ENCODE measurements at places on chromosomes 1 and 21.

GRCh38 chr1:38941093-38941492, 537 bp downstream of the RHBDL2 start:
- DNase-seq, result no peak

GRCh38 chr1:53317646-53318539, 10.0 kb downstream of the LRP8 start:
- no peak for DNase-seq

- DNase-seq, result peak; percentile 51
Observed at GRCh38 chr21:35796844-35797243, 263.5 kb downstream of the SETD4 start.

- peak; percentile 89 for DNase-seq
Observed at GRCh38 chr1:81800695-81801650, at the start of gene ADGRL2. TSS of gene ADGRL2 (plus strand) at chr1:81800934. CDS start at chr1:81836985, 36,051 bp downstream.

DNA sequence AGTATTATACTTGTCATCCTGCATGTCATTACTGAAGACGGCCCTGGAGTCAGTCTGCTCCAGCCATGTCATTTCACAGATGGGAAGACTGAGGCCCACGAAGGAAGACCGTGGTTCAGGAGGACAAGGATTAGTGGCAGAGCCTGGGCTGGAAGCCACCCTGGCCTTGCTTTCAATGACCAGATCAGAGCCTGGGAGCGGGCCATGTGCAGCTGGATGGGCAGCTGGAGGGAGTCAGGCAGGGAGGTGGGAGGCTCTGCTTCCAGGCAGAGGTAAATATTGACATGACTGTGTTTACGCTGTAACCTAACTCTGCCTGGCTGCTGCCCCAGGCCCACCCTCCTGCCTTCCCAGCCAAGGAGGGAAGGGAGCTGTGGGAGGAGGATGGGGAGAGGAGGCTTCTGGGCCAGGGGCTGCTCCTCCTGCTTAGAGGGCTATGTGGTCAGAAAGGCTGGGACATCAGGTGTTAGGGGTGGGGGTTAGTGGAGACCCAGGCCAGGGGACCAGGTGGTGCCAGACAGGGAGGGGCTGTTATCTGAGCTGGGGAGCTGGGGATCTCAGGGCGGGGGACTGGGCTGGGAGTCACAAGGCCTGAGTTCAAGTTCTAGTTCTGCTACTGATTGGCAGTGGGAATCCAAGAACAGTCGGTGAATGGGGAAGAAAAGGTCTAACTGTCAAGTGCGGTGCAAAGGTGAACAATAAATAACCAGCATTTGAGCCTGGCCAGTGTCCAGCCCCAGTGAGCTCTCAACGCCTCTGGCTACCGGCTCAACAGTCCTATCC, 48.5 kb upstream of the ECE1 start:
- peak; percentile 73 for DNase-seq

- no peak for DNase-seq
Observed at GRCh38 chr1:102234753-102235359, 238.1 kb upstream of the OLFM3 start.

DNA sequence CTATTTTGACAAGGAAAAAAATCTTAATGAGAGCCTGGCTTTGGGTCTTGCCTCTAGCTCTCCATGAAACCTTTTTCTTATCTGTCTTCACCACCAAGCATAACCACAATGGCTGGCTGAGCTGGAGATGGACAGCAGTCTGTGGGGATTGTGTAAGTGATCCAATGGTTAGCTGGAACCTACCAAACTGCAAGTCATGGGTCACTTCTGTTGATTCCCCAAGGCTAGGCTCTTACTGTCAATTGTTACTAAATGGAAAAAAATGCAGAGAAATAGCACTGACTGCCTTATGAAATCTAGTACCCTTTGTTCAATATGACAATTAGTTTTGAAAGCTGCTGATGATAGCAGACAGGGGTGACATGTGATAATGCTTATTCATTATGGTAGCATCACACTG, 359.0 kb downstream of the ST6GALNAC3 start:
- DNase-seq, result no peak

DNA sequence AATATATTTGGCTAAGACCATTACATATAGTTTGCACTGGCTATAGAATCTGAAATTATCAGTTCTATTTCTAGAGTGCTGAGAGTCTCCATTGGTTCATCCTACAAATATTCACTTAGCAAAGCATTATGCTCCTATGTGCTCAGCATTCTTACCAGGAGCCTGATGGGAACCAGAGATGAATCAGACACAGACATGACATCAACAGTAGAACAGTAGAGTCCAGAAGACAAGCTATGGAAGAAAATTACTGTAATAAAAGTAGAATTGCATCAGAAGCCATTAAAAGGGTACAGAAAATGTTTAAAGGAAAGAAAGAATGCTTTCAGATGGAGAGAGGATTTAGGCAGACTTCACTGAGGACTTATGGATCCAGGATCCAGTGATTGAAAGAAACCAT, 271.7 kb upstream of the SNX7 start:
- DNase-seq, result no peak

DNA sequence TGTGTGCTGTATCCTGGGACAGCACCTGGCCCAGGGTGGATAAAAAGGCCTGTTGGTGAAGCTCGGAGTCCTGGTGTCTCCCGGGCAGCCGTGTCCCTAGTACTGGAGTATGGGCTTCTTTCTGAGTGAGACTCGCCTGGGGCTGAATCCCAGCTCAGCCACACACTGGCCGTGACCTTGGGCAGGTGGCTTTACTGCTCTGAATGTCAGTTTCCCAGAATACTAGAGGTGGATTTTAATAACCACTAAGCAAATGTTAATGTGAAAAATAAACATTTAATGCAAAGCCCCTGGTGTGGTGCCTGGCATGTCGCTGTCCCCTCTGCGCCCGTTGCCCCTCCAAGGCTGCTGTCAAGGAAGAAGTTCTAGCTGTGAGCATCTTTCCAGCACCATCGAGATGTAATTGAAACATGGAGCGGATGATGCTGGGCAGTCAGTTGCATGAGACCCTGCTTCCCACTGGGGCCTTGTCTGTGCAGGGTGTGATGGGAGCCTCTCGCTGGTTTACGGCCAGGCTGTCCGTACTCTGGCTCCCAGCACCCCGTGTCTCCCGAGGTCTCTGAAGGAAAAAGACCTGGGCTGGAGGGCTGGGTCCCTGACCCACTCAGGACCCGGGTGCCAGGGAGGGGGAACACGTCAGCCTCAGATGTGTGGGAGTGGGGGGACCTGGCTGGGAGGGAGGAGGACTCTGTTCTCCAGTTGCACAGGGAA, 527.8 kb downstream of the MATN1 start:
- peak; percentile 45 for DNase-seq

DNA sequence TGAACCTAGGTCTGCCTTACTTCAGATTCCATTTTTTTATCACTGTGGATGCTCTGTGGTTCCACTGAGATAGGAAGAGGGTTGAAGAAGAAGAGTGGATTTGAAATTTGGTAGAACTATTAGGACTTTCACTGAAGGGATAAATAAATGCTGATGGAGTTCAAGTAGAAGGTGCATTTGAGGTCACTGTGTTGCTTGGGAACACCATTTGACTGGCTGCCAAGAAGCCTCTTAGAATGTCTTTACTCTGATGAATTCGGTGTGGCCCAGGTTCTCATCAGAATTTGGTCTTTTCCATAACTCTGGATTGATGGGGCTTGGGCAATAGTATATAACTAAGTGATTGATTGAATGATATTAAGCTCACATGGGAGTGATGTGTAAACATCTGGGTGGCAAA, 11.9 kb downstream of the XPR1 start:
- no peak for DNase-seq

DNA sequence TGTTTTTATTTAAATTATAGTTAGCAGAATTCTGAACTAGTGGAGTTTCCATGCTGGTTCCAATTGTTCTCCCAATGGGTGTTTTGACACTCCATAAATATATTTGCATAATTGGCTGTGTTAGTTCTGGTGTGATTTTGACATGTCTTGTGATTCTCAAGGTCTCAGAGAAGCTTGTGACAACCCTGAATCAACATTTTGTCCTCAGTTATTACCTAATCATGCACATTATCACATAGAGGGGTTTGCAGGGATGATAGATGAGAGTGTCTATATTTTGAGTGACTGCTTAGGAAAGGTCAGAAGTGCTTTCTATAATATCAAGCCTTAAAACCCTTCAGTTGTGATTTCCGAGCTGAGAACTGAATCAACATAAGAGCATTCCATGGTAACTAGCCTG, 11.5 kb upstream of the KCNK2 start:
- DNase-seq, result no peak

DNA sequence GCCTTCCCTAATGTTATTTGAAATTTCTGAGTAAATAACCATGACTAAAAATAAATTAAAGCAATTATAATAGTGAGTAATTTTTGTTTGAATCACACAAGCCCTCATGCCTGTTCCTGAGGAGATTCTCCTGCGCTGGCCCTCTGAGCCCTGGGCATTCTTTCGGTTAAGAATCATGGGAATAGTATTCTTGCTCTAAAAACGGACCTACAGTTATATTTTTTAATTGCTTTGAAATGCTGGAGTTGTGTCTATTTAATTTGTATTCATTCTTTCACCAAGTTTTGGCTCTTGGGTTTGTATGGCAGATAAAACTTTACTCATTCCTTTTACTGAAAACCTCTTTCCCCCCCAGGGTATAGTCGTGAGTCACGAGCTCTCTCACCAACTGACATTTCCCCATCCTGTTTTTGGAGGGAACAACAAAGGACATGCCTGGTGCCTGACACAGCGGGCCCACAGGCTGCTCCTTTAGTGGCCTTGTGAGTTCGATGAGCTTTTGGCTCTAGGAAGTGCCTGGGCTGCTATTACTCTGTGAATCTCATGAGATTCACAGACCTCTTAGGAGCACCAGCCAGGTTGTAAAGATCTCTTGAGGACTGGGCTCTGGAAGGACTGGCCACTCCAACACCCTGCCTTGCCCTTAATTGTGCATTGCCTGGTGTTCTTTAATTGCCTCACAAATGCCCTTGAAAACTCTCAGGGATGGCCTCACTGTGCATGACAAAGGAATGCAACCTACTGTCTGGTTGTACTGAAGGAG, 58.6 kb downstream of the DDR2 start:
- DNase-seq, result peak; percentile 10

DNA sequence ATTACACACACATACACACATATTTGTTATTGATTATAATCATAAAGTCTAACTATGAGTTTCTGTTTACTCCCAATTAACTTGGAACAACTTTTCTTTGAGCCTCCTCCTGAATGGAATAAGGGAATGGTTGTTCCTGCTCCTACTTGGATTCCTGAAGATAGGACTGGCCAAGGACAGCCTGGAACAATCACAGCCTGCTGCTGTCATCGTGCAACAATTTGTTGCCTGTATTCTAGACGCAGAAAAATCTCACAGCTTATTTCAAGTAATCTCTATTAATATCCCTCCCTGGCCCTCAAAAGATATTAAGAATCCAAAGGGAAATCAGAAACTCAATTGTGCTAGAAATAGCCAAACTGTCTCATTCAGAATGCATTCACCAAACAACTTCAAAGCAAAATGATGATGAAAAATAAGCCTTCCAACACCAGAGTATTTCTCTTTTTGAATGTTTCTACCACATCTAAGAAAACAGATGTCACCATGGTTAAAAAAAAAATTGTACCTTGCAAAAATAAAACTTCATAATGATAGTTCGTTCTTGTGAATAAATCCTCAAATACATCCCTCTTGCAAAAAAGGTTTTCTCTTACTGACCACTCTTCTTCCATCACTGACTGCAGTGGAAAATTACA, 30.9 kb downstream of the RCAN1 start:
- no peak for DNase-seq

DNA sequence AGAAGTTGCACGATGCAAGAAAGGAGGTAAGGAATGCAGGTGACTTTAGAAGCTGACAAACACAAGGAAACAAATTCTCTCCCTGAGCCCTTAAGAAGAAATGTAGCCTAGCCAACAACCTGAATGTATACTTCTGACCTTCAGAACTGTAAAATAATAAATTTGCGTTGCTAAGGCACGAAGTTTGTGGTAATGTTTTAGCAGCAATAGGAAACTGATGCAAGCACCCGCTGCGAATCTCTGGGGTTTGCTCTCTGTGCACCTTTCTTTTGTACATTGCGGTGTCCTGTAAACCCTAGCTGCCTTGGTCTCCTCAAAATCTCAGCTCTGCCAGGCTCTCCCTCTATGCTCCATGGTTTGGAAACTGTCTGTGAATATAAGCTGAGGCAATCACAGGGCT, 15.1 kb downstream of the CD53 start:
- no peak for DNase-seq

DNA sequence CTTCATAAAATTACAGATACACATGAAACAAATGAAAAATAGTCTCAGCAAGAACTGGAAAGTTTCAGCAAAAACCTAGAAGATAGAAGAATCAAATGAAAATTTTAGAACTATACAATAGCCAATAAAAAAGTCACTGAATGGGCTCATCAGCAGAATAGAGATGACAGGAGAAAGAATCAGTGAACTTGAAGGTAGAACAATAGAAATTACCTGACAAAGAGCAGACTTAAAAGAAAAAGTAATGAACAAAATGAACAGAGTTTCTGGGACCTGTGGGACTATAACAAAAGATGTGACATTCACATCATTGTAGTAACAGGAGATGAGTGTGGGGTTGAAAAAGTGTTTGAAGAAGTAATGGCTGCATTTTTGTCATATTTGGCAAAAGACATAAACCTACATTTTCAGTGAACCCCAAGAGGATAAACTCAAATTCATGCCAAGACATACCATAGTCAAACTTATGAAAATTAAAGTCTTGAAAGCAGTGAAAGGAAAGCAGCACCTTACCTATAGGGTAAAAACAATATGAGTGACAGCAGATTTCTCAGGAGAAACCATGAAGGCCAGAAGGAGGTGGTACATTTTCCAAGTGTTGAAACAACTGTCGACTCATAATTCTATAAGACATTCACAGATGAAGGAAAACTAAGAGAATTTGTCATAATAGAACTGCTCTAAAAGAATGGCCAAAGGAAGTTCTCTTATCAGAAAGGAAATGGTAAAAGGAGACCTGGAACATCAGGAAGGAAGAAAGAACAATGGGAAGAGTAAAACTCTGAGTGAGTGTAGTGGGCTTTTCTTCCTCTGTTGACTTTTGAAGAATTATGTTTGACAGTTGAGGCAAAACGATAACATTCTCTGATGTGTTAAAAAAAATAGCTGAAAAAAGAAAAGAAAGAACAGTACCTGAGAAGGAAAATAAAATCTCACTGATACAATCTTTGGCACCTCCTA, 23.5 kb downstream of the NTPCR start:
- no peak for DNase-seq

- DNase-seq, result no peak
Observed at GRCh38 chr1:236484310-236484971, 39.3 kb upstream of the LGALS8 start.

- DNase-seq, result no peak
Observed at GRCh38 chr1:221809091-221810029, 67.5 kb upstream of the DUSP10 start.

- no peak for DNase-seq
Observed at GRCh38 chr1:208934933-208935332, 648.6 kb upstream of the CAMK1G start.

DNA sequence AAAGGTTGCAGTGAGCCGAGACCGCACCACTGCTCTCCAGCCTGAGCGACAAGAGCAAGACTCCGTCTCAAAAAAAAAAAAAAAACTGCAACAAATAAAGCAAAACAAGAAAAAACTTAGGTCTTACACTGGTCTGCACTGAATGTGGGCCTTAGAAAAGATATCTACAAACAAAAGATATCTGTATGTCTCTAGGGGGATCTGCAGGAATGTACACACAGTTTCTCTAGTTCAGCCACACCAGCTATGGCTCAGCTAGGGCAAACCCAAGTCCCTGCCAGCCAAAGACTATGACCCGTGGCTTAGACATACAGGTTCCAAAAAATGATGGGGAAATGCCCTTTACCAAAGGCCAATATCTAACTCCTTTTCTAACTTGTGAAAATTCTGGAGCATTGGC, 202.4 kb upstream of the KAZN start:
- no peak for DNase-seq

GRCh38 chr1:114149211-114149610, 4.5 kb downstream of the SYT6 start:
- DNase-seq, result no peak

GRCh38 chr1:7869136-7869920, 16.5 kb upstream of the UTS2 start:
- no peak for DNase-seq
